ENCODE measurements at places on chromosomes 2 and 18.

GRCh38 chr2:67656875-67657274, 259.7 kb downstream of the ETAA1 start:
- DNase-seq: no peak

- no peak for DNase-seq
These were observed 98.4 kb downstream of the ZFP36L2 start for GRCh38 chr2:43127941-43128558.

DNA sequence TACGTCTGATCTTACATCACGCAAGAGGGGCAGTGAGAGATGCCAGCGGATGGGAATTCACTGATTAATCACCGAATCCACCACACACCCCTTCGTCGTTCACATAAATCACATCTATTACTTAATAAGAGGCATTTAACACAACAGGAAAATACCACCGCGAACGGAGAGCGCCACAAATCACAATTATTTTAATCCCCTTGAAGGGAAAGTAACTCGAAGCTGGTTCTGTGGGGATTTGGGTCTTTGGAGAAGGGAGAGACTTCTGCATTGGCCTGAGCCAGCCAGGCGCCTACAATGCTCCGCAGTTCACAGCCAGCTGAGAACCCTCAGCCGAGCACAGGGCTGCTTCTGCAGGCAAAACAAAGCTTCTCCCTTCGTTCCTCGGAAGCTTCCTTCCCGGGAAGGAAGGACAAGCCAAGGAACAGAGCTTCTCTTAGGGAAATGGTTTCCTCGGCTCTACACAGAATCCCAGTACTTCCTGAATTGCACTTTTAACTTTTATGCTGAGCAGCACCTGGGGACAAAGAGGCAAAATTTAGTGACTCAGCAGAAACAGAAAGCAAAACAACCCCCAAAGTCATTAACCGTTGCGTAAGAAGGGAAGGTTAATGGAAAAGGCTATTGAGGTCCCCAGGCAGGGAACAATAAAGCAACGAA, at the start of gene LRP1B:
TSS of gene LRP1B (minus strand) at position 7 of the 660 bp plus-strand sequence. CDS start 287 bp downstream, outside the sequence.
- DNase-seq: no peak

- DNase-seq: no peak
These were observed 19.8 kb upstream of the BZW1 start for GRCh38 chr2:200791905-200792304.

- no peak for DNase-seq
These were observed 117.0 kb downstream of the AP1S3 start for GRCh38 chr2:223720367-223720766.

- no peak for DNase-seq
These were observed 280.1 kb downstream of the PTH2R start for GRCh38 chr2:208686665-208687064.
